HFF-Myc (cell line): ENCODE measurements at places on chromosomes 2 and 18.

DNA sequence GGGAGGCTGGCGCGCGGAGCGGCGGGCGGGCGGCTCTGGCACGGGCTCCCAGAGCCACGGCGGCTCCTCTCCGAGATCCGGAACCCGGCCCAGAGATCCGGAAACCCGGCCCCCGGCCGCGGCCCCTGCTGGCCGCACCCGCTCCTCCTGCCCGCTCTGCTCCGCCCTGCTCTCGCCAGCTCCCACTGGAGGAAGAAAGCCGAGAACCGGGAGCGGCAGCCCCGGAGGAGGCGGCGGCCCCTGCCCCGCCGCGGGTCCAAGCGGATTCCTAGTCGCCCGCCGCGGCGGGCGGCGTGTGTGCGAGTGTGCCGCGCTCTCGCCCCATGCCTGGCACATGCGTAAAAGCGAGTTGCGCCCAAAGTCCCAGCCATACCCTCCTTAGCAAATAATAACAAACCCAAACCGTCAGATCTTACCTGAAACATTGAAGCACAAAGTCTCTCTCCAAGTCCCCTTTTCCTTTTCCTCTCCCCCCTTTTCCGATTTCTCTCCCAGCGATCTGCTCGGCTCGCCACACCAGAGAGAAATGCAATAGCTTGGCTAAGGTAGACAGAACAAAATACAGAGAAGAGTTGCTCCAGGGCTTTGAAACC lies 108.7 kb upstream of the KCTD1 start:
- no peak for DNase-seq

- no peak for DNase-seq
Observed at GRCh38 chr2:118843483-118844132, 3.8 kb downstream of the EN1 start.

DNA sequence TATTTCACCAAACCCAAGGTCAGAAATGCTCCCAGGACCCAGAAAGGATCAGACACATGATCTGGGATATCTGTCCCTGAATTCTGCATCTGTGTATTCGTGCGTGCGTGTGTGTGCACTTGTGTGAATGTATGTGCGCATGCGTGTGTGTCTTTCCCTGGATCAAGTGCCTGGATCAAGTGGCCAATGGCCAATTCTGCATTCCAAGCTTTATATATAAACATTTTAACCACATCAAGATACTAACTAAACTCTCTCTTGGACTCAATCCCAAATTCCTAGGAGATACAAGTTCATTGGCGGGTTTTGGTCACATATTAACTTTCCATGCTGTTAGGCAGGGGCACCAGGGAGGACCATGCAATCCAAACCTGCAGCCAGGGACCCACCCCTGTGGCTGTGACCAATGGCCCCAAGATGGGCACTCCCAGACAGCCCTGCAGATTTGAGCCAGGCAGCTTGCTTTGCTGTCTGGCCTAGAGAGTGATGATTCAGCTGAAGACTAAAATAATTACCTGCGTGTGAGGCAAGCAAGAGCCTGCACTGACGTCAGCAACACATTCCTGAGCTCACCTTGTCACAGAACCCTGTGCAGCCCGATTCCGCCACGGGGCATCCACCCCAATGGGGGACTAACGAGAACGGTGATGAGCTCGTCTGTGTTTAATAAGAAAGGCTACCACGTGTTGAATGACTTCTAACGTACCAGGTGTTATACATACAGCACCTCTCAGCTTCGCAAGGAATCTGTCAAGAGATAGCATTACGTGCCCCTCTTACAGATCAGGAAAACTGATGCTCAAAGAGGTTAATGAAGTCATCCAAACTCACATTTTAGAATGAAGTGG lies 45.3 kb upstream of the ROCK2 start:
- peak; percentile 44 for DNase-seq

DNA sequence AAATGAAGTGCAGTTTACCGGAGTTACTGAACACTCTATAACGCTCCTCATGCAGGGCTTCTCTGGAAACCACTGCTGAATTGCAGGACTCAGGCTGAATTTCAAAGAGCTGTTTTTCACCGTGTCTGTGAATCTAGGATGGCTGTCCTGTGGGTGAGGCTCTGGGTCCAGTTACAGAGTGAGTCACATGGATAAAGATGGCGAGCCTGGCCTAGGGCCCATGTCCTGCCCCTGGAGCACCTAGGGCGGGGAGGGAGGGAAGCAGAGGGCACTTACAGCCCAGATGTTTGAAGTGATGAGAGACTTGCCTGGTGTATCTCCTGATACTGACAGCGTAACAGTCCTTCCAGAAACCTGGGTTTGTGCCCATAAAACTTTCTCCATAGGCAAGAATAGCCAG lies 583.0 kb downstream of the IRS1 start:
- DNase-seq, result no peak

- DNase-seq, result no peak
Observed at GRCh38 chr2:149068996-149069888, 30.7 kb downstream of the LYPD6B start.

DNA sequence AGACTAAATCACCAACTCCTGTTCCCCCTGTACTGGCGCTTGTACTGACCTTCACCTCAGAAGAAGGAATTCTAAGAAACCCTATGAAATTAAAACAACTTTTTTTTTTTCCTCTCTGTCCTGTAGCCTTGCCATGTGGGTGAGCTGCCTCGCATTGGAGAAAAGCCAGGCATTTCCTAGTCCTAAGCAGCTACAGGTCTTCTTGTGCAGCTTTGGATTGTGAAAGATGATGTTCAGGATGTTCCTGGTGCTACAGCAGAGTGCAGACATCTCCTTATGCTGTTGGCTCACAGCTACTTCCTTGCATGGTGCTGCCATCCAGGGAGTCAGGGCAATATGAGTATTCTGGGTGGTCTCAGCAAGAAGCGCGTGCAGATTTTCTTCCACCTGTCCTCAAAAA lies 11.9 kb downstream of the PIK3C3 start:
- DNase-seq, result no peak

- DNase-seq, result no peak
Observed at GRCh38 chr2:207289295-207290018, 123.7 kb upstream of the KLF7 start.

DNA sequence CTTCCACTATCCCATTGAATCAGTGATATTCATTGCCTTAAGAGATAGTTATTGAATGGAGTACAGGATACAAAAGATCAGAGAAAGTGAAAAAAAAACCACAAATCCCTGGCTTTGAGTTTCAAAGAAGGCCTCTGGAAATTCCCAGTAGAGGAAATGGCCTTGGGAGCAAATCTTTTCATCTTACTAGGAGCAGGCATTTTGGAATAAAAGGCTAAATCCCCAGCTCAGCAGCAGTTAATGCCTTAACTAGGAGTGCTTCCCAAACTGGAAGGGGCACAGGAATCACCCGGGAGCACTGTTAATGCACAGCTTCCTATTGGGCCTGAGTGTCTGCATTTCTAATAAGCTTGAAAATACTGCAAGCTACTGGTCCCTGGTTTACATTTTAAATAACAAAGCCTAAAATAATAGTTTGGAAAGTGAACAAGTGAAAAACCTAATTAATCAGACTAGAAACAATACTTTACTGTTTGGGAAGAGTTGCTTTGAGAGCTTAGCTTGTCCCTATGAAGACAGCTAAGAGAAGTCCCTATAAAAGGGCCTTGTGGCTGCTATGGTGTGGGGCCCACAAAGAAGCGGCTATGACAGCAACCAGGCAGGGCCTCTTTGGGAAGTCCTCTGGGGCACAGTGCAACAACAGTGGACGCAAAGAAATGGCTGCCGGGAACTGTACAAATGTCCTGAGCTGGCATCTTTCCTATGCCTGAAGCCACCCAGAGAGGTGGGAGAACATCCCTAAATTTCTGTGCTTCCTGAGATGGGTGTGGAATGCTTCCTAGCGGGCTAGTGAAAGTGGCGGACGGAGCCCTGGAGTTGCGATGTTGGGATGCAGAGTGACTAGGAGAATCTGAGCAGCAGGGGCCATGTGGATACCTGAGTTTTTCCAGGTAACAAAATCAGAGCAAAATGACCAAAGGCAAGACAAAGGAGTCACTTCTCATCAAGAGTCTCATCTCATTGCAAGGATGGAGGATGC lies 117.1 kb upstream of the KLHL14 start:
- no peak for DNase-seq

- DNase-seq, result no peak
Observed at GRCh38 chr2:15981646-15982045, 41.3 kb downstream of the MYCN start.

DNA sequence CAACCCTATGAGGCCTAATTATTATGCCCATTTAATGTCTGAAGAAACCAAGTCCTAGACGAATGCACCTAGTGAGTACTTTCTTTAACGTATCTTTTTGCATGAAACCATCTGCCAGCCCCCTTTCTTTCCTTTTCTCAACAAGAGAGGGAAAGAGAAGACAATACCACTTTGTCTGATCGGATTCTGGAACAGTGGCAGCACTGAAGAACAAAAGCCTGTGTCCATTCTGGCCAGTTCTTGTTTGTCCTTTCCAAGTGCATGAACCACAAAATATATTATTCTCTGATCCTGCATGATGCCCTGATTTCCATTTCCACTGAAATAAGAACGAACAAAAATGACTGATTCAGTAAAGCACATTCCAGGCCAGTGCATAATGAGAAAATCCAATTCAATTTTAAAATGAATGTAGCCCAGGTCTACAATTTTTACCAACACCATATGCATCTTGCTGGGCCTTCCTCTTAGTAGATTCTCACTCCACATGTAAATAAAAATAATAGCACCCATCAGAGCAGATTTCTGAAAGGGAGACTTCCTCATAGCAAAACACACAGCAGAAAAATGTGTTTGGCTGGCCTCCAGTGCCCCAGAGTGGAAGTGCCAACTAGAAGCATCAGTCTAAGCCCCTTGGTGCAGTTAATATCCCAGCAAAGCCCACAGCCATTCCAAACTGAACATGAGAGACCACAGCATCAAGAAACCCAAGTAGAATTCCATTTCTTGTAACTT lies 422.6 kb upstream of the ID2 start:
- DNase-seq, result no peak

DNA sequence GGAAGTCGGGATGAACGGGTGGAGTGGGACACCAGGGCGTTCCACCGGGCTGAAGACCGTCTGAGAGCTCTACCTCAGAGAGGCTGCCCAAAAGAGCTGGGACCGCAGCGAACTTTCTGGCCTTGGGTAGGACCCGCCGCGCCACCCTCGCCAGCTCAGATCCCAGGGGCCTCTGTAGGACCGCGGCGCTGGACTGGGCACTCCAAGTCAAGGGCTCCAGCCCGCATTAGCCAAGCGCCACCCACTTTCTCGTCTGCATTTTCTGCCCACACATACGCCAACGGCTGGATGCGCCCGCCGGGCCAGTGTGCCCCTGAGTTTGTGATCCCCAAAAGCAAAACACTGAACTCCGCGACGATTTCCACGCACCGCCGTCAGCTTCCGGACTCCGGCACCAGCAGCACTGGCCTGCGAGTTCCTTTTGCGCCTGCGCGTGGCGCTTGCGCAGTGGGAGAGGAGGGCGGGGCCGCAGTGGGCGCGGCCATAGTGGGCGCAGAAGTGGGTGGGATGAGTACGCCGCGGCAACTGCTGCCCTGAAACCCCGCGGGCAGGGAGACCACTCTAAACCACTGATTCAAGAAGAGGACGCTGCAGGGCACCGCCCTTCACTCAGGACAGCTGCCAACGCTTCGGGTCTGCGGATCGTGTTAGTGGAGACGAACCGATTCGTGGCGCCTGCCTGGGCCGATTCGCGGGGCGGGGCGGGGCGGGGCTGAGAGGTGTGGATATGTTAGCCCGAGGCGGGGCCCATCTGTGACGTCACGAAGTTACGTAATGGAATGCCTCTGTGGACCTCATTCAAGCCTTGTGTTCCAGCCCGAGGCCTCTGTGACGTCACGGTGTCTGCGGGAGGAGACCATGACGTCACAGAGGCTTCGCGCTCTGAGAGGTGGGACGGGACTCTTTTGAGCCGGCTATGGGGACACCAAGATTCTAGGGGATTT lies 10.5 kb downstream of the OSR1 start:
- peak; percentile 91 for DNase-seq

GRCh38 chr2:180520206-180520605 lies 460.2 kb upstream of the UBE2E3 start:
- DNase-seq, result no peak

DNA sequence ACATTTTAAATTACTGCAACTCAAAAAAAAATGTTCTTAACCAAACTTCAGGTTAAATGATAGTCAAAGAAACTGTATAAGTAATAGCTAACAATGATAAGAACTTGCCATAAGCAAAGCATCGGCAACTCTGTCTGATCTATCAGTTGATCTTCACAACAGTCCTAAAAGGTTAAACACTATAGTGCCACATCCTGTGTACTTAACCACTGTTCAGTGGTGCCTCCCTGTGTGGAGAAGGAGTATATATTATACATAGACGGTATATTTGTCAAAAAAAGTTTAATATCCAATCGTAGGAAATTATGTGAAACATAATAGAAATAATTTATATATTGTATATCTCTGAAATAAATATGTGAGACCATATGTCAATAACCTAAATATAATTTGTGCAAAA lies 13.0 kb downstream of the DTNA start:
- DNase-seq, result no peak

- no peak for DNase-seq
Observed at GRCh38 chr2:159613651-159614285, 2.6 kb downstream of the BAZ2B start.

GRCh38 chr2:112187805-112188596 lies 49.8 kb downstream of the FBLN7 start:
- no peak for DNase-seq

GRCh38 chr2:10688921-10689807 lies 611 bp downstream of the NOL10 start:
- no peak for DNase-seq

GRCh38 chr18:49177071-49177470 lies 226.3 kb upstream of the SMAD7 start:
- no peak for DNase-seq

- DNase-seq, result no peak
Observed at GRCh38 chr2:47654790-47655562, 128.0 kb upstream of the MSH6 start.

- DNase-seq, result no peak
Observed at GRCh38 chr2:10325278-10326145, 22.8 kb downstream of the HPCAL1 start.

DNA sequence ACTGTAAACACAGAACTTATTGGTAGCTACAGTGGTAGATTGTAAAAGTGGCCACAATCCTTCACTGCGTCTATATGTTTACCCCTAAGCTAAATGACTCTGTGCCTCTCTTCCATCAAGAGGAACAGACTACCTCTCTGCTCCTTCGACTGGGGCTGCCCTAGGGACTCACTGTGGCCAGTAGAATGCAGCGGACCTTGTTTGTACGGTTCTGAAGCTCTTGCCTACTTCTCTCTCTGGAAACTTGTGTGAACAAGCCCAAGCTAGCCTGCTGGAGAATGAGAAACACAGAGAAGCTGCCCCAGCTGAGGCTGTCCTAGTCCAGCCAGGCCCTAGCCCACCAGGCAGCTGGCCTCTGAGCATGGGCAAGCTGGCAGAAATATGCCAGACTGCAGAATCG lies 140.8 kb upstream of the SLC1A4 start:
- DNase-seq, result no peak

- peak; percentile 27 for DNase-seq
Observed at GRCh38 chr2:182642328-182642727, 73.7 kb upstream of the DNAJC10 start.

GRCh38 chr2:206798000-206798399 lies 32.6 kb downstream of the FASTKD2 start:
- no peak for DNase-seq

GRCh38 chr2:72570413-72570812 lies 255.4 kb downstream of the EXOC6B start:
- DNase-seq, result no peak
